NCI-H69 (cell line): ENCODE measurements at places on chromosomes 2 and 18.

- peak; percentile 95 for DNase-seq
Observed at GRCh38 chr2:110677530-110678456, at the start of gene BUB1. TSS of gene BUB1 (minus strand) at chr2:110678063. CDS start at chr2:110677995, 68 bp downstream.

DNA sequence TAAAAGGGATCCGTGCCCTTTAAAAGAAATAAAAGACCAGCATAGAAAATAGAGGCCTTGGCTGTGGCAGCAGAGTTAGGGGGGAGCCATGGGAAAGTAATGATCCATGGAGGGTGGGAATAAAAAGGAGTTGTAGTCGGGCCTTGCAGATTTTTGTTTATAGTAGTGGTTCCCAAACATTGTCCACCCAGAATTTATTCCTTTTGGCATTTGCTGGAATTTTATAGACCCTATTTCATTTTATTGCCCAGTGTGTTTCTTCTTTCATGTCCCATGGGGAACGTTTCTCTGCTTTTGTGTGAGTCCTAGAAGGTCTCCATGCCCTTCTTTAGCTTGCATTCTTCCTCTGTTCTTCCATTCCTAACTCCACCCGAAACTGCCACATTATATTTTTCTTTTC, 222.2 kb downstream of the LTBP1 start:
- DNase-seq, result peak; percentile 1

- peak; percentile 80 for DNase-seq
Observed at GRCh38 chr2:44620189-44620990, 258.6 kb downstream of the CAMKMT start.

DNA sequence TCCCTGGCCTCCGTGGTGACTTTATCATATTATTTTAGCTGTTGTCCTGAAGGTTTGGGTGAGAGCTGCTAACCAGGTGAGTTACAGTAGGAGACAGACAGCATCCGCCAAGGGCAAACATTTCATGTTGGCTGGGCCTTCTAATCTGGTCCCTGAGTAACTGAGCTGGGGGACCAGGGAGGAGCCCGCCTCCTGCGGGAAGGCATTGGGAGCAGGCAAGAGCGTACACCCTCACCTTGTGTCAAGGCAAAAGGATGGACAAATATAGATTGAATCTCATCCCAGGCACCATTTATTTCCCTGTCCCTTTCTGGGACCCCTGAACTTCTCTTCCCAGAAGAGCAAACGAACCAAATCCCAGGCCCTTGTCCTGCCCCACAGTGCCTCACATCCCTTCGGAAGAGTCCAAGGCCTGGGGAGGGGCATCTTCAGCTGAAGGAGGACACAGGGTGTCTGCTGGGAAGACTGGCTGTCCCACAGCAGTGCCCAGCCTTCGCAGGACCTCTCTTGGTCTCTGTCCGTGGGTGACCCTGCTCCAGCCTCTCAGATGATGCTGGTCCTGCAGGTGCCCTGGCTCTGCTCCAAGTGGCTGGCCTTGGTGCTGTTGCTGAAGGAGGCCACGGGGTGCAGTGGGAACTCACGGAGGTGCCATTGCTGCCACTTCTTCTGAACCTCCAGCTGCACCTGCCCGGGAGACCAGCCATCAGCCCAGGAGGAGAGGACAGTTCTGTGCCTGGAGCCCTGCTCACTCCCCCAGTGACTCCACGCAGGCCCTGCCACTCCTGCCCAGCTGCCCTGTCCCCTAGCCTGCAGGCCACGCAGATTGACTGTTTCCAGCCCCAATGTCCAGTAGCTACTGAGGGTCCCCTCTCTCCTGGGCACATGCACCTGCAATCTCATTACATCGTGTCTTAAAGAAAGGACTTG, 8.2 kb downstream of the TMEM37 start:
- DNase-seq, result no peak

GRCh38 chr2:147844697-147845410, at the start of gene ACVR2A:
TSS of gene ACVR2A (plus strand) at chr2:147845029. CDS start at chr2:147845153, 124 bp downstream.
- peak; percentile 76 for DNase-seq

- DNase-seq, result peak; percentile 74
Observed at GRCh38 chr2:96773922-96774321, 13.2 kb downstream of the CNNM4 start.

DNA sequence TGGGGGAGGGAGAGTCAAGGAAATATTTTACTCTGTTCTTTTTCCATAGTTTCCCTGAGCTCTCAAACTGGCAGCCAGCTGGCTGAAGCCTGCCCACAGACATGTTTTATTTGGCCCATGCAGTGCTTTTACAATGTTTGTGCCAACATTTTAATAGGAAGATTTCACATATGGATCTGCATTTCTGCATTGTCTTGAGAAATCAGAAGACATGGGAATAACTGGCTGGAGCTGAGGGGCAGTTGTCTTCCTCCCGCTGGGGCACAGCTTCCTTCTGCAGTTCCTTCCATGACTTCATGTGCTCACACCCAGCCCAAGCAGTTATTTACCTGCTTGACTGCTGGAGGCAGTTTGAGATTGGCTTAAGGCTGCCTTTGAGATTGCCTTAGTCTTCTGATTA, 74.4 kb downstream of the PLCL1 start:
- DNase-seq, result peak; percentile 67

GRCh38 chr2:88190808-88191721, 20.9 kb downstream of the THNSL2 start:
- DNase-seq, result peak; percentile 76

DNA sequence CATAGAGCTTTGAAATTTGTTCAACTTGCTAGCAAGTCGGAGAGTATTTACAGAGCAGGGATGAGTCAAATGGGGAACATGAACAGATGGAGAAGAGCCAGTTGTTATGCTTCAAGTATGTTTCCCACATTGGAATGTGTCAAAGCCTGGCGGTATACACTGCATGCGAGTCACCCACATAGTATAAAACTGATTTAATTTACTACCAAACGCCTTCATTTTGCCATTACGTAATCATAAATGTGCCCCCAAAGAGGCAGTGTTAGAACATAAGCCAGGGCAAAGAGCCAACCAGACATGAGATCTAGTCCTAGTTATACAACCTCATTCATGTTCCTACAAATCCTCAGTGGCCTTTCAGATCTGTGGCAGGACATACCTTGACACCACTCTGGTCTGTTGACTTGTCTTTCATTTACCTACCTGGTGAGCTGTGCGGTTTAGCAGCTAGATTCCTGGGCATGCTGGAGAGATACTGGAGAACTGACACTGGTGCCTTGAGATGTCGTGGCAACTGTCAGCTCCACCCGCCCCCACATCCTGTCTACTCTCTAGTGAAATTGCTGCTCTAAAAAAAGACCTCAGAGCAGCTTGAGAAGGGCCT, 21.7 kb upstream of the NRP2 start:
- peak; percentile 25 for DNase-seq

GRCh38 chr2:27756544-27757498, 14.7 kb upstream of the MRPL33 start:
- DNase-seq, result no peak

GRCh38 chr2:72750466-72750865, 75.4 kb downstream of the EXOC6B start:
- no peak for DNase-seq

DNA sequence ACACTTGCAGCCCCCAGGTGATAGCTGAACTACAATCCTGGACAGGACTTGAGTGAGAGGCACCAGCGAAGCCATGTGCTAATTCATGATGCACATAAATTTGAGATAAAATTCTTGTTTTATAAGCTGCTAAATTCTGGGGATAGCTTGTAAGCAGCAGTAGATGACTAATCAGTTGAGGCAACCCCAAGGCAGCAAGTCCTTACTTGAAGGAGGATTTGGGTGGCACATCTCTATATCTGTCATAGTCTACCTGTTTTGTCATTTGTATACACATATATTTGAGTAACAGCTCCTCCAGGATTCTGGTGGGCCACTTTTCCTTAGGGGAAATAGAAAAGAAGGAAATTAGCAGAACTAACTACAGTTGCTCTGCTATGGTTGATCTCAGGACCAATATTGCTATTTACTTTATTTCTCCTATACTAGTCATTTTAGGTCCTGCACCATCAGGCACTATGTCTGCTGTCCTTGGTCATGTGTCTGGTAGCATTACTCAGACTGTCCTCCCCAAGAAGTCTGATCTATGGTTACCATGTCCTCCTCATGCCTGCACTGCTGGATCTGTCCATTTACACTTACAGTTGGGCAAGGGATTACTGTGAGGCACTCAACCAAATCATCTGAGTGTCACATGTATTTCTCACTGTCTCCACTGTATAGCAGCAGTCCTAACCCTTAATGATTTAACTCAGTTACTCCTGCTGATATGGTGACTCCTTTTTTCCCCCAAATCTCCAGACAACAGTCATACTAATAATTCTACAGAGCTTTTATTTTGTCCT, 436.0 kb upstream of the CWC22 start:
- DNase-seq, result no peak

- no peak for DNase-seq
Observed at GRCh38 chr2:67281101-67281500, 116.0 kb upstream of the ETAA1 start.

GRCh38 chr2:180219491-180219890, 212.4 kb upstream of the CWC22 start:
- peak; percentile 2 for DNase-seq
